ENCODE measurements at places on chromosomes 11 and 22.

- no peak for DNase-seq
Observed at GRCh38 chr11:27147916-27148315, 107.3 kb downstream of the BBOX1 start.

- DNase-seq, result no peak
Observed at GRCh38 chr22:23684026-23684425, 6.8 kb upstream of the RGL4 start.

DNA sequence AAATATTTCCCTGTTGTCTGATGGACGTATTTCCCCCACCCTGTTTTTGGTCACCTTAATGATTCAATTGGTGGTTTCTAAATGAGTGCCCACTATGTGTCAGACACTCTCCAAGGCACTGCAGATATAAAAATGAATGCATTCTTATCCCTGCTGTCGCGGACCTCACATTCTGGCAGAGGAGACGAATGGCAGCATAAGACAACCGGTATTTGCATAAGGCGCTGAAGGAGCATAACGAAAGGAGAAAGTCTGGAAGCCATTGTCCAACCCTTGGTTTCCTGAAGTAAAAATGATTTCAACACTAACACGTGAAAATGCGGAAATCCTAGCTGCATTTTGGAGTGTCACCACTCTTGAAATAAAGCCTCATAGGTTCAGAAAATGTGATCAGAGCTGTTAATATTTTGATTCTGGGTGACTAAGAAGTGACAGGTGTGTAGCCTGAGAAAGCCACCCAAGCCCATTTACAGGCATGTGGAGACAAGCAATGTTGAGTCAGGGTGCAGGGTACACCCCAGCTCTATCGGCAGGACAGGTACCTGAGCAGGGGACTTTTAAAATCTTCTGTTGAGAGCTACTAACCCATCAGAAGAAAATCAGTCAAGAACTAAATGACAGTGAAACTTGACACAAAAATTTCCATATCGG lies 10.1 kb upstream of the GAB2 start:
- DNase-seq, result no peak

DNA sequence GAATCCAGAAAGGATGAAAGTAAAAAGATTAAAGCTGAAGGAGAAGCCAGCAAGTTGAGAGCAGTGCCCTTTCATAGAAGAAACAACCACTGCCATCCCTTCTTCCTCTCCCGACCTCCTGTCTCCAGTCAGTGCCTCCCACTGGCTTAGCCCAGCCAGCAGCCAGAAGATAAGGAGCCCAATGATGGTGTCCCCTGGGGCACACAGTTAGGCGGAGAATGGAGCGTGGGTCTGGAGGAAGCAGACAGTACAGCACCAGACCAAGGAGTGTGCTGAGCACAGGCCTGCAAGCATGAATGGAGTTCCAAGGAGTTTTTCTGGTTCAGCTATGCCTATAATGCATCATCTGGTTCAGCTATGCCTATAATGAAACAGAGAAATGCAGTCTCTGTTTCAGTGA lies 54.3 kb upstream of the TNRC6B start:
- no peak for DNase-seq

GRCh38 chr11:109454857-109455256 lies 32.9 kb downstream of the C11orf87 start:
- no peak for DNase-seq

DNA sequence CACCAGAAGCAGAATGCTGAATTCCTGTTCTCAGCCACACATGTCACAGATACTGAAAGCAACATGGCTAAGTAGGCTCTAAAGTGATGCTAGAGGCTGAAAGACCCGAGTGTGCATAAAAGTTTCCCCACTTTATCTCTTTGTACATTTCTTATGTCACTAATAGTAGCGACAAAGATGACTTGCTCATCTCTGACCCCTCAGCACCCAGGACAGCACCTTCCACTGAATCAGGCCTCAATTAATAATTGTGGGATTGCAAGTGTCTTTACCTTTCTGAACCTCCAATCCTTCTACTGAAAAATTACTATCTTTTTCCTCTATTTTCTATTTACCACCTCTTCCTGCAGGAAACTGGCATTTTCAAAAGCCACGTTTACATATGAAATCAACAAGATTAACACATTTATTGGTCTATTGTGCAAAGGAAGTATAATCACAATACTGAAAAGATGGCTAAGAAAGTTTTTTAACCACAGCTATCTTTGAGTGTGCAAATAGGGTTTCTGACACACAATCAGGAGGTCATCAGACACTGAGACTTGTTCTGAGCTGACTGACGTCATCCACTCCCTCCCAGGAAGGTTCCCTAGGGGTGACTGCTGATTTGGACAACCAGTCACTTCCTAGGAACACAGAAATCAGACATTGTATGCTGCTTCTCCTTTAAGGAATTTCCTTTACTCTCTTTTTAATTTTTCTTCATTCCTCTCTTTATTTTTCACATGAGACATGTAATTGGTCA lies 213.9 kb upstream of the ISX start:
- no peak for DNase-seq

- peak; percentile 25 for DNase-seq
Observed at GRCh38 chr11:34585735-34586487, 35.0 kb upstream of the EHF start.

GRCh38 chr22:30183861-30184278 lies 62.7 kb downstream of the LIF start:
- DNase-seq, result no peak

DNA sequence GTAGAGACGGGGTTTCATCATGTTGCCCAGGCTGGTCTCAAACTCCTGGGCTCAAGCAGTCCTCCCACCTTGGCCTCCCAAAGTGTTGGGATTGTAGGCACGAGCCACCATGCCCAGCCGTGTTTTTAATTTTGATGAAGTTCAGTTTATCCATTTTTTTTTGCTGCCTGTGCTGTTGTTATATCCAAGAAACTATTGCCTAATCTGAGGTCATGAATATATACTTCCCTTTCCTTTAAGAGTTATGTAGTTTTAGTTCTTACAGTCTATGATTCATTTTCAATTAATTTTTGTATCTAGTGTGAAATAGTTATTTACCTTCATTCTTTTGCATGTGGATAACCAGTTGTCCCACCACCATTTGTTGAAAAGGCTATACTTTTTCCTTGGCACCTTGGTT lies 50.3 kb upstream of the SORL1-AS1 start:
- DNase-seq, result no peak

DNA sequence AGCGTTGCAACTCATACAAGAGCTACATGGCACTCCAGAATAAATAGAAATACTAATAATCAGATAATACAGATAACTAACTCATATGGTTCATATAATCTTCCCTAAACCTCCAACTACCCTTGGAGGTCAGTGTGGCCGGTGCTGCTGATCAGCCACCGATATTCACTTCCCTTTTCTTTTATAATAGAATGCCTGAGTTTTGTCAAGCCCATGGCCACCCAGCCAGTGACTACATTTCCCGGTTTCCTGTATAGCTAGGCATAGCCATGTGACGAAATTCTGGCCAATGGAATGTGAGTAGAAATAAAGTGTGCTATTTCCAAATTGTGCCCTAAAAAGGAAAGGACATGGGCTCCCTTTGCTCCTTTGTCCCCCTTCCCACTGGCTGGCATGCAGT lies 5.9 kb upstream of the CAT start:
- DNase-seq, result no peak

- no peak for DNase-seq
Observed at GRCh38 chr22:49077036-49077393, 750.7 kb downstream of the BRD1 start.

GRCh38 chr11:12158909-12159308 lies 48.5 kb downstream of the MICAL2 start:
- DNase-seq, result no peak

GRCh38 chr11:12240677-12241076 lies 130.3 kb downstream of the MICAL2 start:
- no peak for DNase-seq

DNA sequence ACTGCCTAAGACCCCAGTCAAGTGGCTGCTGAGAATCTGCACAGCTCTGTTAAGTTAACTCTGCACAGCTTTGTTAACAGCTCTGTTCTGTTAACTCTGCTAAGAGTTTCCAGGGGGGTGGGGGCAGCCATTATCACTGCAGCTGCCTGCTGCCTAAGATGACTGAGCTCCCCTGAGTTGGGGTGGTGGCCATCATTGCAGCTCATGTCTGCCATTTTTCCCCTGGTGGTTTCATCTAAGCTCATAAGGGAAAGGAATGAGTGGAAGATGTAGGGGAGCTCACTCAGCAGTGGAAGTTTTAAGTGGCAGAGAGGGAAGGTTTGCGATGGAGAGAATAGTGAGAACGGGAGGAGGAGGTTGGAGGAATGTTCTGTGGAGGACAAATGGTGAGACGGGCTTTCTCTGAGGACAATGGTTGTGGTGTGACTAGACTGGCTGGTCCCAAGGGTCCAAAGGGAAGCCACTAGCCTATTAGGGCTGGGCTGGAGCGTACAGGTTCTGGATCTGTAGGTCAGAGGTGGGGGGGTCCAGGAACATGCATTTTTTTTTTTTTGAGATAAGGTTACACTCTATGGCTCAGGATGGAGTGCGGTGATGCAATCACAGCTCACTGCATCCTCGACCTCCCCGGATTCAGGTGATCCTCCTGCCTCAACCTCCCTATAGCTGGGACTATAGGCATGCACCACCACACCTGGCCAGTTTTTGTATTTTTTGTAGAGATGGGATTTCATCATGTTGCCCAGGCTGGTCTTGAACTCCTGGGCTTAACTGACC lies 13.5 kb upstream of the PLET1 start:
- DNase-seq, result no peak

- no peak for DNase-seq
Observed at GRCh38 chr11:14644226-14645014, 816 bp downstream of the PDE3B start.

DNA sequence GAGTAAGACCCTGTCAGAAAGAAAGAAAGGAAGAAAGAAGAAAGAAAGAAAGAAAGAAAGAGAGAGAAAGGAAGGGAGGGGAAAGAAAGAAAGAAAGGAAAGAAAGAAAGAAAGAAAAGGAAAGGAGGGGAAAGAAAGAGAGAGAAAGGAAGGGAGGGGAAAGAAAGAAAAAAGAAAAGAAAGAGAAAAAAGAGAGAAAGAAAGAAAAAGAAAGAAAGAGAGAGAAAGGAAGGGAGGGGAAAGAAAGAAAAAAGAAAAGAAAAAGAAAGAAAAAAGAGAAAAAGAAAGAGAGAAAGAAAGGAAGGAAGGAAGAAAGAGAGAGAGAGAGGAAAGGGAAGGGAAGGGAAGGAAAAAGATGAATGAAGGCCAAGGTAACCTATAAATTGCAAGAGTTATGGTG lies 47.2 kb upstream of the SLC22A12 start:
- DNase-seq, result no peak

GRCh38 chr11:101881586-101881985 lies 33.2 kb upstream of the CEP126 start:
- no peak for DNase-seq

DNA sequence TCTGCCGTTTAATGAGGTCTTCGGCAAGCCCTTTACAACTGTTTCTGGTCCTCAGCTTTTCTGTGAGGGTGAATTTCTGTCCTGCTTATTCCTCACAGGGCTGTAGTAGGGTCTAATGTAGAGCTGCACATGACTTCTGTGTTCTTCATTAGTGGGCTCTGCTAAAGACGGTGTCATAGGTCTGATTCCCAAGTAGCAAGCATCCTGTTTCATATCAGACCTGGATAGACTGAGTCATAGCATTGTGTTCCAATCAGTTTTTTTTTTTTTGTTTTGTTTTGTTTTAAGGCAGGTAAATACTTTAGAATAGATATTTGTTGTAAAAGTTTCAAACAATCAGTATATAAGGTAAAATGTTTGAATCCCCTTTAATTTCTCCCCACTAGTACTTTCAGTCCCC lies 35.4 kb downstream of the BIRC2 start:
- no peak for DNase-seq

DNA sequence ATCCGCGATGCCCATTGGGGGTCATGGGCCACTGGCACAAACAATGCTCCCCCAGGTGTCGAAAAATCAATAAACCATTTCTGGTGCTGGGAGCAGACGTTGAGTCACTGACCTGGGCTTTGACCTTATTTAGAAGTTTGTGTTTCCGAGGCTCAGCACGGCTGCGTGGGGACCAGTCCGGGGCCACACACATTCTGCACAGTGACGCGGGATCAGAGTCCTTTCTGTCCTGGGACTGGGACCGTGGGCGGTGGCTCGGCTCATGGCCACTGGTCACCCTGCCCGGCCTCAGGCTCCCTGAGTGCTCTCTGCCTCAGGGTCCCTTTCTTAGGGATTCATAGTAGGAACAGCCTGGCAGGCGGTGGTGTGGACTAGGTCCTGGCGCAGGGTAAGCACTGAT lies 1266.0 kb downstream of the BRD1 start:
- no peak for DNase-seq

DNA sequence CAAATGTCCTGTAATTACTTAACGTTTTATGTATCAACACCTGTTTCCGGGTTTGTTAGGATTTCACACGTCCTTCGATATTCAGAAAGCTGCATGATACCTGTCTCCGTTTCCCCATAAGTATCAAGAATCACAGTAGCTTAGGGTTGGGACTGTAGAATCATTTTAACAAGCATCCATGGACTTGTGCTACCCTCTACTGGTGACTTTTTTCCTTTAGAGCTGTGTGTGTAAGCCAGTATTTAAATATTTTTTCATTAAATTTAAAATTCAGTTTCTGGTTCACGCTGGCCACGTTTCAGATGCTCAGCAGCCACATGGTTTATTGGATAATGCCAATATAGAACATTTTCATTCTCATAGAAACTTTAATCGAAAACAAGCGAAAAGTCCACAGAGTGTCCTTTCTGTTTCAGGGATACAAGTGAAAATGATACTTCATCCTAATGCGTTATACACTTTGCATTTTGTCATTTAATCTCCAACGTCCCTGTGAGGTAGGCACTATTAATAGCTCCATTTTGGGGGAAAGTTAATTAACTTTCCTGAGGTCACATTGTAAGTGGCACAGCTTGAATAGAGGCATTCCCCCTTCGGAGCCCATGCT lies 61.5 kb upstream of the SLC25A18 start:
- DNase-seq, result peak; percentile 0

DNA sequence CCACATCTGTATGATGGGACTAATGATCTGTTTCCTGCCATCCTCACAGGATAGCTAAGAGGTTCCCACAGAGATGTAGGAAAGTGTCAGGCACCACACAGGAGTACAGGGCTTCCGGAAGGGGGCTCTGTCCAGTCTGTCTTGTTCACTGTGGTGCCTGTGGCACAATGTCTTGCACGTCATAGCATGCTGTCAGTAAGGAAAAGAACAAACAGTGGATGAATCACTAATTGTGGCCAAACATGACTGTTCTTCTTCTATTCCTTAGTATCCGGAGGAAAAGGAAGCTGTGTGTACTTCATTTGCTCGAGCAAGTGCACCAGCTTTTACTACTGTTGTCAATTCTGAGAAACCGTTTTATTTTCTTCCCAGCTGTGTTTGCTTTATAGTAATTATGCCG lies 73.4 kb upstream of the YWHAH start:
- no peak for DNase-seq

GRCh38 chr11:74162681-74163467 lies 7.9 kb downstream of the C2CD3 start:
- DNase-seq, result peak; percentile 78

DNA sequence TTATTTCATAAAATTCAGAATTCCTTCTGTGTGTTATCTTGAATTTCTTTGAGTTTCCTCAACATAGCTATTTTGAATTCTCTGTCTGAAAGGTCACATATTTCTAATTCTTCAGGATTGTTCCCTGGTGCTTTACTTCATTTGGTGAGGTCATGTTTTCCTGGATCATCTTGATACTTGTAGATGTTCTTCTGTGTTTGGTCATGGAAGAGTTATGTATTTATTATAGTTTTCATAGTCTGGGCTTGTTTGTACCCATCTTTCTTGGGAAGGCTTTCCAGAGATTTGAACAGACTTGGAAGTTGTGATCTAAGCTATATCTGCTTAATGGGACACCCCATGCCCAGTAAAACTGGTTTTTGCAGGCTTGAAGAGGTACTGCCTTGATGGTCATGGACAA lies 149.6 kb downstream of the METTL15 start:
- DNase-seq, result no peak
